T-helper 2 cell (primary cell): ENCODE measurements at places on chromosomes 1 and 21.

GRCh38 chr1:51901151-51901550 is 22.6 kb upstream of the NRDC start:
- no peak for DNase-seq

DNA sequence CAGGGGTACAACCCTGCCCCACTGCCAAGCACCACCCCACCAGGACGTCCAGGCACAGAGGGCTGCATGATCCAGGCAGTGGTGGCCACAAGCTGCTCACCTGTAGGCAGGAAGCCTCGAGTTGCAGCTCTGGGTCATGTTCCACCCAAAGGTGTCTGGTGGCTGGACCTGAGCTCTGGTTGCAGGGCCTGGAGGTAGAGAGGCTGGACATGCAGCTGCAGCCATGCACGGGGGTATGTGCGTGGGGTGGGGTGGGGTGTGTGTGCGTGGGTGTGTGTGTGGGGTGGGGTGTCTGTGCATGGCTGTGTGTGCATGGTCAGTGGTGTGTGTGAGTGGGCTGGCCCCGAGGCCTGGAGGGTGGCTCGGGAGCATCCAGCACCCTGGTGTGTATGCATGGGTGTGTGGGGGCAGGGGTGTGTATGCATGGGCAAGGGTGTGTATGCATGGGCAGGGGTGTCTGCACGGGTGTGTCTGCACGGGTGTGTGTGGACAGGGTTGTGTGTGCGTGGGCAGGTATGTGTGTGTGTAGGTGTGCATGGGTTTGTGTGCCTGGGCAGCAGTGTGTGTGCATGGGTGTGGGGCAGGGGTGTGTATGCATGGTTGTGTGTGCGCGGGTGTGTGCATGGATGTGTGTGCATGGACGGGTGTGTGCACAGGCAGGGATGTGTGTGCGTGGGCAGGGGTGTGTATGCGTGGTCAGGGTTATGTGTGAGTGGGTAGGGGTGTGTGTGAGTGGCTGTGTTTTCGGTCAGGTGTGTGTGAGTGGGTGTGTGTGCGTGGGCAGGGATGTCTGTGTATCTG is 15.6 kb downstream of the ARHGEF16 start:
- no peak for DNase-seq

- DNase-seq, result no peak
Measured at GRCh38 chr1:14442669-14443068, 155.8 kb upstream of the KAZN start.

DNA sequence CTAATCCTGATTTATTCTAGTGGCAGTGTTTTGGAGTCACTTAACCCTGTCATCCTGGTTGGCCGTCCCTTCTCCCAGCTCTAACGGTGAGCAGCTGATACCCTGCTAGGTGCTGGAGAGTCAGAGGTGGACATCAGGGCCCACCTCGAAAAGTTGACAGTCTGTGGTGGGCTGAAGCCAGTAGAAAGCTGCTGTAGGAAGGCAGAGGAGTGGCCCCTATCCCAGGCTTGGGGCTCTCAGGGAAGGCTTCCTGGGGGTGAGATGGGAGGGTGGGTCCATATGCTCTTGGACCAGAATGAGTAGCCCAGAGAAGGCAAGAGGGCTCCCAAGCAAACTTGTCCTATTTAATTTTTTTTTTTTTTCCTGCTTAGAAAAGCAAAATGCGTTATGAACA is 475 bp upstream of the RPL5 start:
- no peak for DNase-seq

DNA sequence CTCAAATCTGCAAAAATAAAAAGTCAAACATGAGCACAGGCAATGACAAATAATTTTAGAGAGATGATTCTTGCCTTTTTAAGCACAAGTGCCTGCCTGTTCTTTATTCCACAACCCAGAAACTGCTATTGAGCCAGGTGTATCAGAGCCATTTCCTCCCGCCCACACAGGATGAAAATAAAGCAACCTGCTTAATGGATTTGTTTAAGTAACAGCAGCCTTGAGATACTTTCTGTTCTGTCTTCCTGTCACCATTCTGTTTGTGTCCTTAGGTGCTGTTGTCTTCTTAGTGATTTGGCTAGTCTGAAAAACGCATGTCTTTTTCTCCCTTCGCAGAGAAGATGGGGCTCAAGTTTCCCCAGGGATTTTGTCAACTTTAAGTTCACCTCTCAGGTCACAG is 11.4 kb downstream of the RPE65 start:
- DNase-seq, result no peak

- DNase-seq, result no peak
Measured at GRCh38 chr1:91024481-91025119, 2.8 kb upstream of the ZNF644 start.

- DNase-seq, result no peak
Measured at GRCh38 chr1:37752583-37753471, 12.1 kb downstream of the EPHA10 start.

- DNase-seq, result no peak
Measured at GRCh38 chr1:223739366-223740037, 27.2 kb downstream of the CAPN2 start.
